NCI-H524 (cell line): ENCODE measurements at places on chromosomes 7 and 10.

DNA sequence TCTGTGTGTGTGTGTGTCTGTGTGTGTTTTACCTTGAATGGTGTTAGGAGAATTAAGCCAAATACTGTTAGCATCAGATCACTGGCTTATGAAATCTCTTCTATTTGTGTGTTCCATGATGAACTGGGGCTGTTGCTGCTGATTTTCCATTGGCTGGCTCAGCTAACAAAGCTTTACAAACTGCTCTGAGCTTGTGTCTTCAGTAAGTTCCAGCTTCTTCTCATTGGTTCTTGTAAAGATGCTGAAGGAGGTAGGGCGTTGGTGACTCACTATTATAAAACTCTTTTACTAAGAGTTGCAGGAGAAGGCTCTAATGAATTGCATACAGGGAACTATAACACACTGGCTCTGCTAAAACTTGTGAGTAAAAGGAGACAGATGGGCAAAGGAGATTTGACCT lies 136.4 kb upstream of the PRKCQ start:
- no peak for DNase-seq

DNA sequence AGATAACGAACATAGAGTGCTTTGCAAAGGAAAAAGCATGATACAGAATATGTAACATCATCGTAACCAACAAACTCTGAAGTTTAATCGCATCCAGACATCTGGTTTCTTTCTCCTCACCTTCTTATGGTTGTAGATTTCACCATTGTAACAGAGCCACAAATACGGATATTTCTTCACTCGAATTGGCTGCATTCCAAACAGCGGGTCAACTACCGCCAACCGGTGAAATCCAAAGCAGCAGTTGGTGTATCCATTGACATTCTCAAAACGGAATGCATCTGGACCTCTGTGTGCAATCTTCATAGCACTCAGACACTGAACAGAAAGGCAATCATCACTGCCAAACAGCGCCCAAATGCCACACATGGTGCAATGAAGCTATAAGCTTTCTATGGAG lies 3.4 kb downstream of the ASNS start:
- no peak for DNase-seq

DNA sequence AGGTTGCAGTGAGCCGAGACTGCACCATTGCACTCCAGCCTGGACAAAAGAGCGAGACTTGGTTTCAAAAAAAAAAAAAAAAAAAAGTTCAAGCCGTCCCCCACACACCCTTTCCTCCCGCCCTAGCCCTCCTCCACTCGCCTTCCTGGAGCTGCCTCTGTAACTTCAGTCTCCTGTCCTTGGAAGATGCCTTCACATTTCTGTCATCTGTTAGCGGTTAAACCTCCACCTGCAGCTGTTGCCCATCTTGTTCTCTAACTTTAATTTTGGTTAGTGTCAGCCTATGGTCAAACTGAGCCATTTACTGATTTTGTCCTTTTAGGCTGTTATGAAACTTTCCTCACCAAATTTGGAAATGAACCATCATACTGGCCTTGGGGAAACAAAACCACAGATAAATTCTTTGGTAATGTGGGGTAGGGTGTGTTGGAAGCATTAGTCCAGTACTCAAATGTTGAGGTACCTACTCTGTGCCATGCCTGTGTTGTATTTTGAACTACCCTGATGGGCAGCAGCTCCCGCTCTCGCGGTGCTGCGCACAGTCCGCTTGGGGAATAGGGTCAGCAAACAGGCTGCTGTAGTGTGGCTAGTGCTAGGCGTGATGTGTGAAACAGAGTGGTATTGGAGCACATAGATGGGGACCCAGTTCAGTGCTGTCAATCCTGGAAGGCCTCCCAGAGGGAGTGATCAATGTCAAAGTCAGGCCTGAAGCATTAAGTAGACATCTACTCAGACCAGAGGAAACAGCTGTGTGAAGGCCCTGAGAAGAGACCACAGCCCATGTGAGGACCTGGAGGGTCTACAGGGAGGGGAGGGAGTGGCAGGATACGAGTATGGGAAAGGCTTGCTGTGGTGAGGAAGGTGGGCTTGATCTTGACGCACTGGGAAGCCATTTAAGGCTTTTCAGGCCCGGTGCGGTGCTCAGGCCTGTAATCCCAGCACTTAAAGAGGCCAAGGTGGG lies 26.9 kb downstream of the SFXN4 start:
- no peak for DNase-seq

- DNase-seq, result no peak
These were observed 96.4 kb downstream of the WDR37 start for GRCh38 chr10:1152386-1153250.

DNA sequence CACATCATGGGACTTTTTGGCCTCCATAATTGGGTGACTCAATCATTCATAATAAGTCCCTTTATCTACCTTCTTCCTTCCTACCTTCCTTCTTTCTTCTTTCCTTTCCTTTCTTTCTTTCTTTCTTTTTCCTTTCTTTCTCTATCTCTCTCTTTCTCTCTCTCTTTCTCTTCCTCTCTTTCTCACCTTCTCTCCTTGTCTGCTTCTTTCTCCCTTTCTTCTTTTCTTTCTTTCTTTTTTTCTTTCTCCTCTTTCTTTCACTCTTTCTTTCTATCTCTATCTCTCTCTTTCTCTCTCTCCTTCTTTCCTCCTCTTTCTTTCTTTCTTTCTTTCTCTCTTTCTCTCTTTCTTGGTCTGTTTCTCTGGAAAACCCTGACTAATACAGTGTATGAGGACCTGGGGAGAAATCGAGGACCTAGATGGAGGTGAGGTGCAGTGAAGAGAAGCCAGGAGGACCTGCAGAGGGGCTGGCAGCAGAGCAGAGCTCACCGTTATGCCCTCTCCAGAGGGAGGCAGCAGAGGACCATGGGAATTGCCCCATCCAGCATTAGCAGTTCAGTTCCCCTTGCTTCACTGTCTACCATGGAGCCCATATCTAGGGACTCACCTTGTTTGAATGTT lies 52.7 kb upstream of the BTRC start:
- DNase-seq, result peak; percentile 70

DNA sequence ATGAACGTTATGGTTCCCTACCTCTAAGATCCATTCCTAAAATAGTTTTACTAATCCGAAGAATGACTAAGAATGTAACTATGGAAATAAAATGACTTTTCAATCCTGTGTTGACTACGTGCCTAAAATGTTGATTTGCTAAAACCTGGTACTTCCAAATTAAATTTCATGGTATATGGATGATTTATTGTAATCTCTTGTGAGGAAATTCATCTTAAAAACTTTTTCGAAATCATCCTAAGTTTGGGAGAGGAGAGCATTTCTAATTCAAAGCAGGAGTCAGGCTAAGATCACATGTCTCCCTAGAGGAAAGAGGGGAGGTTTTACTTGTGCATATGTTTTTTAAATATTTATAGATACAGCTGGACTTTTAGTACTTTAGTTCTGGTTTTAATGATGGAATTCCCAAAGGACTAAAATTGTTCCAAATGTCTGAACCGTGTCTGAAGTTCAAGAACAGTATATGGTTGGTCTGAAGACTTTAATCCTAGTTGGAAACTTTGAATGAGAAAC lies 483.9 kb downstream of the AUTS2 start:
- no peak for DNase-seq

- DNase-seq, result no peak
These were observed 769.1 kb downstream of the SUGCT start for GRCh38 chr7:40903872-40904271.

- DNase-seq, result no peak
These were observed 1212.4 kb downstream of the SORCS1 start for GRCh38 chr10:105952153-105952552.

DNA sequence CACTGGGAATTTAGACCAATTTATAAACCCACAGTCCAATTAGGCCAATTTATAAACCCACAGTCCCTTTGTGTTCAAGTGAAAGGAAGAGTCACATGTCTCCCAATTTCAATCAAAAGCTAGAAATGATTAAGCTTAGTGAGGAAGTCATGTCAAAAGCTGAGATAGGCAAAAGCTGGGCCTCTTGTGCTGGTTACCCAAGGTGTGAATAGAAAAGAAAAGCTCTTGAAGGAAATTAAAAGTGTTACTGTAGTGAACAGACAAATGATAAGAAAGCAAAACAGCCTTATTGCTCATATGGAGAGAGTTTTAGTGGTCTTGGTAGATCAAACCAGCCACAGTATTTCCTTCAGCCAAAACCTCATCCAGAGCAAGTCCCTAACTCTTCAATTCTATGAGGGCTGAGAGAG lies 245.0 kb downstream of the HDAC9 start:
- DNase-seq, result no peak

GRCh38 chr10:16950656-16951601 lies 133.7 kb upstream of the RSU1 start:
- no peak for DNase-seq

- DNase-seq, result peak; percentile 9
These were observed 29.8 kb upstream of the WAC start for GRCh38 chr10:28503114-28503513.

DNA sequence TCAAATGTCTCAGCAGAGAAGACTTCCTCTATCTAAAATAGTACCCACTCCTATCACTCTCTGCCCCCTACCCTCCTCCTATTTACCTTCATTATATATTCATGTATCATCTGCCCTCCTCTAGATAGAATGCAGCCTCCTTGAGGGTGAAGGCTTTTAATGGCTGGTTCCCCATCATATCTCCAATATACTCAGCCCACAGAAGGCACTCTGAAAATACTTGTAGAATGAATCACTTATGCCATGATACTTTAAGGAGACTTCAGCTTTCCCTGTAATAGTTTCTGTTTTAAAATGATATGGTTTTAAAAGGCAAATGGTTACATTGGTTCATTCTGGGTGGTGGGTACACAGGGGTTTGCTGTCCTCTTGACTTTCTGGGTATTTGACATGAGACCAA lies 25.3 kb downstream of the GFRA1 start:
- DNase-seq, result no peak

GRCh38 chr10:61778137-61778536 lies 115.4 kb downstream of the CABCOCO1 start:
- no peak for DNase-seq

DNA sequence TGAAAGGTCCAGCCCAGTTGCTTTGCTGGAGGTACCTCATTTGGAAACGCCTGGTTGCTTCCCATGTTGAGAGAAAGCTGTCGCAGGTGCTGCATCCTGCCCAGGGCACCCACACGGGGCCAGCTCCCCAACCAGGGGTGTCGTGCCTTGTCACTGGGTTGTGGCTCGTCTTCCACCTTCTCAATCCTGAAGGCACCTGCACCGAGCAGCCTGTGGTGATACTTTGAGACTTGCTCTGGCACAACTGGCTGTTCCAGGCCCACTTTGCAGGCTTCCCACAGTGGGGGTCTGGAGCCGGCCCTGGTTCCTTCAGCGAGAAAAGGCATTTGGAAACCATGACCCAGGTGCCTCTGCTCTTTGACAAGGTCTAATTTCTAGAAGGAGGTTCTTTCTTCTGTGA lies 197.3 kb upstream of the PPP2R2D start:
- no peak for DNase-seq

DNA sequence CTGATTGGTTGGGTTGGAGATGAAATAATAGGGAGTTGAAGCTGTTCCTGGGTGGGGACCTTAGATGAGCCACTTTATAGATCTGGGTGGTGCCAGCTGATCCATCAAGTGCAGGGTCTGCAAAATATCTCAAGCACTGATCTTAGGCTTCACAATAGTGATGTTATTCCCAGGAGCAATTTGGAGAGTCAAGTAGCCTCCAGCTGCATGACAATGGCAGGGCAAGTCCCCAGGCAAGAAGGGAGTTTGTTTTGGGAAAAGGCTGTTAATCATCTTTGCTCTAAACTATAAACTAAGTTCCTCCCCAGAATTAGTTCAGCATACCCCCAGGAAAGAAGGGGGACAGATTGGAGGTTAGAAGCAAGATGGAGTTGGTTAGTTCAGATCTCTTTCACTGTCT lies 47.7 kb upstream of the WAPL start:
- DNase-seq, result no peak

DNA sequence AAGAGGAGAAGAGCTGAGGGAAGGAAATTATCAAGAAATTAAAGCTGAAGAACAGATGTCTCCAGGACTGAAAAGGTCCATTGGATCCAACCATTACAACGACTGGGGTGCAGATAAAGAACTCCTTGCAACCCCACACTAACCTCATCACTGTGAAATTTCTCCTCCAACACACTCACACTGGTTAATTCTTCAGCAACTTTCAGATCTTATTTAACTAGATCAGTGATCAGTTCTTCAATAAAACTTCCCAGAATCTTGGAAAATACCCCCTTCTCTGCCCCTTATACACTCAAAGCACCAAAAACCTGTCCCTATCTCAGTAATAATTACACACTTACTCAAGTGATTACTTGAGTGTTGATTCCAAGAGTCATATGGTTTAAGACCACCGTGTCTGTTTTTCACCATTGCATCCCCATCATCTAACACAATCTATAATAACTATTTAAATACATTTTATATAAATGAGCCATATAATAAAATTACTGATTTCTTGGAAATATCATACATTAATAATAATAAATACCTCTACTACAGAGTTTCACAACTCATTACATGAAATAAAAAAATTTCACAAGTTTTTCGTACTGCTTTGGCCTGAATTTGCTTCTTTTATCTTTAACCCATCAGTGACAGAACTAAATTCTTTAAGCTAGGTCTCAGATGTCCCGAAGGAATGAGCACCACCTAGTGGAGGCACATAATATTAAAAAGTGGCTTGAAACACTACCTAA lies 123.7 kb downstream of the MPP7 start:
- no peak for DNase-seq
